ENCODE measurements at places on chromosomes 5 and 9. TPM values are rescaled to one million over a fixed set of nuclear protein-coding genes. Genes with fewer than 3 reads are reported as not detected.

The HOMER1 gene
- 4.1 TPM for total RNA-seq

The ANKDD1B gene
- total RNA-seq: 1.1 TPM

The PDE6A gene
- total RNA-seq: not detected

The NRARP gene
- 11.5 TPM for total RNA-seq

The CDH9 gene
- not detected for total RNA-seq

The FOXI1 gene
- total RNA-seq: not detected

The CFAP90 gene
- total RNA-seq: not detected

The IFNK gene
- total RNA-seq: not detected

All from B cell (primary cell).